D341Med (cell line): ENCODE measurements at places on chromosomes 3 and 15.

DNA sequence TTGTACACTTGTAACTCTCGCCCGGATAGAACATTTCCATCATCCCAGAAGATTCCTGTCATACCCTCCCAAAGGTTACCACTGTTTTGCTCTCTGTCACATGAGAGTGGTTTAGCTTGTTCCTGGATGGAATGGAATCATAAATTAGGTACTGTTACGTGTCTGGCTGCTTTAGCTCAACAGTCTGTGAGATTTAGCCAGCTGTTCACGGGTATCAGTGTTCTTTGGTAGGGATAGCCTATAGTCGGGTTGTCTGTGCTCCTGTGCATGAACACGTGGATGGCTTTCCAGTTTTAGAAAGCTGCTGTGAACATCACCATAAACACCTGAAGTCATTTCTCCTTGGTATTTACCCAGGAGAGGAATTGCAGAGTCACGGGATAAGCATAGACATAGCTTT is 58.2 kb upstream of the NR2C2 start:
- DNase-seq, result no peak

- DNase-seq, result no peak
These were observed 323.3 kb upstream of the C2CD4B start for GRCh38 chr15:62488387-62488786.

- DNase-seq, result no peak
These were observed 17.0 kb upstream of the ARID3B start for GRCh38 chr15:74523982-74524381.

DNA sequence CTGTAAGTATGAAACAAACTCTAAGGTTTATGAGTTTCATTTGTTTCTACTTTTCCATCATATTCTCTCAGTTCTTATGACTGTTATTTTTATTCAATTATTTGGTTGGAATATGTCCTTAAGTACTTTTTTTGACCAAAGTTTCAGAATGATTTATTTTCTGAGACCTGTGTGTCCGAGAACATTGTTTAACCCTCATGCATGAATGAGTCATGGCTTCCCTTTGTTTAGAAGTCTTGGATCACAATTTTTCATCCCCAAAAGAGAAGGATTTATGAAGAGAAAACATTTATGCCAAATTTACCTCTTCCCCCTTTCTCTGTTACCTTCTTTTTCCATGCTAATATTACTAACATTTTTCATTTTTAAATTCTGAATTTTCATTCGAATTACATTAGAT is 518.0 kb upstream of the NR2F2 start:
- no peak for DNase-seq

- DNase-seq, result peak; percentile 91
These were observed 518.4 kb downstream of the FOXP1 start for GRCh38 chr3:71064956-71065763.

DNA sequence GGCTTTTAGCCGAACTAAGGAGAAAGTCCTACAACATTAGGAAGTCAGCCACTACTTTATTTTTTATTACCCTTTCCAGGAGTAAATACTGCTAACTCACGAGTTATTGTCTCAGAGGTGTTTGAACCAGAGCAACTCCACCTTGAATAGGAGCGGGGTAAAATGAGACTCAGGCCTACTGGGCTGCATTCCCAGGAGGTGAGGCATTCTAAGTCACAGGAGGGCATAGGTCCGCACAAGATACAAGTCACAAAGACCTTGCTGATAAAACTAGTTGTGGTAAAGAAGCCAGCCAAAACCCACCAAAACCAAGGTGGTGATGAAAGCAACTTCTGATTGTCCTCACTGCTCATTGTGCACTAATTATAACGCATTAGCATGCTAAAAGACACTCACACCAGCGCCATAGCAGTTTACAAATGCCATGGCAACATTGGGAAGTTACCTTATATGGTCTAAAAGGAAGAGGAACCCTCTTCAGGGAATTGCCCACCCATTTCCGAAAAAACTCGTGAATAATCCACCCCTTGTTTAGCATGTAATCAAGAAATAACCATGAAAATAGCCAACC is 555.9 kb downstream of the IGSF11 start:
- DNase-seq, result no peak
